Activated CD8-positive, alpha-beta memory T cell treated with anti-CD3 and anti-CD28 coated beads, Interleukin-2, amount 50 U/mL, for 4 hours (primary cell): ENCODE measurements at places on chromosomes 5 and 9.

- DNase-seq, result no peak
Observed at GRCh38 chr5:37490931-37491330, 111.8 kb downstream of the WDR70 start.

GRCh38 chr9:6619909-6620308, 25.6 kb downstream of the GLDC start:
- DNase-seq, result no peak

DNA sequence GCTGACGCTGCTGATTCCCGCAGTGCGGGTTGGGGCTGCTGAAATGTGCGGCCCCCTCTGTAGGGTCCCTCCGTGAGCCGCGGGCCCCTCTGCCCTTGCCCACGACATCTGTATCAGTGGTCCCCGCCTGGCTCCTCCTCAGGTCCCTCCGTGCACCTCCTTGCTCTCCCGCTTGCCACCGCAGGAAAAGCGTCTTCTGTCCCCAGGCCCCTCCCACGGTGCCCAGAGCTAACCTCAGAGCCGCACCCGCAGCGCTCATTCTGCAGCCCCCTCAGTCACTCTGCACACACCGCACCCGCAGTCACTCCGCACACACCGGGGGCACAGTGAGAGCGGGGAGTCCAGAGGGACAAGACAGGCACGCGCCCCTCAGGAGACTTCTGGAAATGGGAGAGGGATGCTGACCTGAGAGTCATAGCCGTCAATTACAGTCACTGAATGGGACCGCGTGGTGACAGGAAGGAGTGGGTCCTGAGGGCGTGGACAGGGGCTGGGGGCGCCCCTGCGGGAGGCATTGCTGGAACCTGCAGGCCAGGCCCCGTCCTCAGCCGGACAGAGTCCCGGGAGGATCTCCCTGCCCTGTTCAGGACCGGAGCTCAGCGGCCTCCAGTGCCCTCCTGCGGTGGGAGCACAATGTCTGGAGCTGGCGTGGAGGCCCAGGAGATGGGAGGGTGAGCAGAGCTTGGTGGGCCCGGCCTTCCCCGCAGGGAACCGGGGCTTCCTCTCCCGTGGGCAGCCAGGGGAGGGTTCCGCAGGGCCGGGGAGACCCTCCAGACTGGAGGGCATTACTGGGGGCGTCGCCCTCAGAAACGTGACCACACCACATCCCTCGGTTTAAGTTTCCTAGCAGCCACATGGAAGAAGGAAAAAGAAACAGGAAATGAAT, 66.1 kb upstream of the CTSL start:
- no peak for DNase-seq

DNA sequence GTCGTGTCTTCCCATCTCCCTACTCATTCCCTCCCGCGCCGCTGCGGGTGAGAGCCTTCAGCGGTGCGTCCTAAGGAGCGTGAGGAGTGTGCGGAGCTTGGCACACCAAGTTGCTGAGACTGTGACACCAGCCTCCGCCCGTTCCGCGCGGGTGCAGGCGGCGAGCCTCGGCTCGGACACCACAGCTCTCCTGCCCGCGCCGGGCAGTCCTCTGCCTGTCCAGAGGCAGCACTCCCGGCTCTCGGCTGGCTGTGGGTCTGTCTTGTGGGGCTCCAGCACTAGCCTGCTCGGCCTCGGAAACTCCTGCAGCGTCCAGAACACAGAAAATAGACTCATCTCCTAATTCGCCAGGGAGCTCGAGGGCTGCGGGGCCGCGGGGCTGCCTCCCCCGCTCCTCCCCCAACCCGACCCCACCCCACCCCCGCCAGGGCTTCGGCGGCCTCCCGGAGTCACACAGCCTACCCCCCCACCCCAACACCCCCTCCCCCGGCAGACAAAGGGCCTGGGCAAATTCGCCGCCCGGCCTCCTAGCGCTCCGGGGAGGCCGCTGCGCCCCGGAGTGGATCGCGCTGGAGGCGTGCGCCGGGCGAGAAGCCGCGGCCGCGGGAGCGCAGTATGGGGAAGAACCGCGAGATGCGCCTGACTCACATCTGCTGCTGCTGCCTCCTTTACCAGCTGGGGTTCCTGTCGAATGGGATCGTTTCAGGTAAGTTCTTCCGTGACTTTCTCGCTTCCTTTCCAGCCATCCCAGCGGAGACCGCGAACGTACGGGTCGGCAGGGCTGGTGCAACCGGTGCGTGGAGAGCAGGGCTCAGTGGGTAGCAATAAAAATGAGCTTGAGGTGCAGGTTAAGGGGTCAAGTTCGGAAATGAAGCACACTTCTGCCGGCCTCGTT, at the start of gene ADAMTS19:
TSS of gene ADAMTS19 (plus strand) at position 522 of the 895 bp plus-strand sequence. CDS start at position 616, 94 bp downstream.
- no peak for DNase-seq

- no peak for DNase-seq
Observed at GRCh38 chr5:139068060-139068459, 130.1 kb downstream of the SIL1 start.

- DNase-seq, result no peak
Observed at GRCh38 chr9:98667005-98667640, 41.6 kb downstream of the GABBR2 start.

GRCh38 chr9:22463205-22463604, 16.6 kb downstream of the DMRTA1 start:
- DNase-seq, result no peak

DNA sequence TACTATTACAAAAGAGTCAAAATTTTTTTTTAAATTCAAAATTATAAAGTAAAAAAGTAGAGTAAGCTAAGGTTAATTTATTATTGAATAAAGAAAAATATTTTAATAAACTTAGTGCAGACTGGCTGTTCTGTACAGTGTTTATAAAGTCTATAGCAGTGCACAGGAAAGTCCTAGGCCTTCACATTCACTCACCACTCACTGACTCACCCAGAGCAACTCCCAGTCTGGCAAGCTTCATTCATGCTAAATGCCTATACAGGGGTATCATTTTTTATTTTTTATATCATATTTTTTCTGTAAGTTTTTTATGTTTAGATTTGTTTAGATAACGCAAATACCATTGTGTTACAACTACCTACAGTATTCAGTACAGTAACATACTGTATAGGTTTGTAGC, 700.7 kb upstream of the GRAMD2B start:
- DNase-seq, result no peak

- DNase-seq, result no peak
Observed at GRCh38 chr5:94308442-94308841, 310.0 kb downstream of the KIAA0825 start.

- DNase-seq, result no peak
Observed at GRCh38 chr5:100800562-100800961, 102.5 kb downstream of the ST8SIA4 start.
